ENCODE measurements at places on chromosomes 2 and 18.

GRCh38 chr18:30016179-30016578, 1026.4 kb downstream of the DSC3 start:
- DNase-seq: peak; percentile 13

DNA sequence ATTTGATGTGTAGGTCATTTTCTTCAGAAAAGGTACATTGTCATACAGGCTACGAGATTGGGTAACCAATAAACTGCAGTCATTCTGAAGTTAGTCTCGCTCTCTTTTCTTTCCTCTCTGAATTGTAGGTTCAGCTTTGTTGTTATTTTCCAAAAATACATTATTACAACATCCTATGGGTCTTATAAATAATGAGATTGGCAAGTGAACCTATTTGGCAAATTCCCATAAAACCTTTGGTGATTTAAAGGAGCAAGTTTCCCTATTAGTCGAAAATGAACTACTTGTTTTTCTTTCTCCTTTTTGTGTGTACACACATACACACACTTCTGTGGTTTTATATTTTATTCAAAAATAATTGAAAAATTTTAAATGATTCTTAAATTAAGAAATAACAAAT, 67.0 kb downstream of the ARHGAP28 start:
- no peak for DNase-seq

DNA sequence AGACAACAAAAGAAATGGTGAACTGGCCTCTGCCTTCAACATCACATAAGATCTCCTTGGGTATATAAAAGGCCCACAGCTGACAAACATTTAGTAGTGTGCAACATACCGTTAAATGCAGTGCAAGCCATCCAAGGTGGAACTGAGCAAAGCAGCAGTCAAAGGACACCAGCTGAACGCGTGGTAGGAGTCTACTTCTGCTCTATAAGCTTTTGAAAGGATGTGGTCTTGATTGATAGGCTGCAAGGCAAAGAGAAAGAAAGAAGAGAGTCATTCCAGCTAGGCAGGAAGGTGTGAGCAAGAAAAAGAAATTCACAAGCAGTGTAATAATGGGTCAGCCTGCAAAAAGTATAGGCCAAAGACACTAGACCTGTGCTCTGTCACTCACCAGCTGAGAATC, 356.3 kb downstream of the SATB2 start:
- DNase-seq: no peak

GRCh38 chr18:76274468-76275289, 220.4 kb downstream of the ZNF516 start:
- DNase-seq: peak; percentile 30

DNA sequence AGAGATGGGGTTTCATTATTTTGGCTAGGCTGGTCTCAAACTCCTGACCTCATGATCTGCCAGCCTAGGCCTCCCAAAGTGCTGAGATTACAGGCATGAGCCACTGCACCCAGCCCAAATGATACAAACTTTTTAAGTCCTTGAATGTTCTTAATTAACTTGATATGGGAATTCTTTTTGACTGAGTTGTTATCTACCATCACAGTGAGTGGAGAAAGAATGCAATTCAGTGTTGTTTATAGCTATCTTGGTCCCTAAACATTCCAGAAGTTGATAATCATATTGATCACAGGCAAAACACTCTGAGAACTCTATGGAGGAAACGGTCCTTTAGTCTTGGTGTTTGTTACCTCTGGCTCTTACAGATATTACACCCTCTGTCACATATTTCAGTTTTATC, 1072.5 kb downstream of the SUCLG1 start:
- DNase-seq: no peak

DNA sequence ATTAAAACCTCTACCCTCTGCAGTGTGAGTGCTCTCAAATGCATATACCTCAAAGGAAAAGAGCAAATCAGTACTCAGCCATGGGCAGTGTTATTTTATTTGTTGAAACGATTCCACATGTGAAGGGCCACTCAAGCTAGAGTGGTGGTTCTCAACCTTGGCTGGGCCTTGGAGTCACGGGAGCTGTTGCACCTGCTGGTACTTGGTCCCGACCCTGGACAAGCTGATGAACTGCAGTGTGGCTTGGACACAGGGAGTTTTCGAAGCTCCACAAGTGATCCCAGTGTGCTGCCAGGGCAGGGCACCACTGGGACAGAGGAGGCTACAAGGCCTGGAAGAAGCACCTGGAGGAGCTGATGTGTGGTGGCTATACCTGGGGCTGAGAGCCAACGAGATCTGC, 19.7 kb downstream of the GNLY start:
- DNase-seq: no peak

DNA sequence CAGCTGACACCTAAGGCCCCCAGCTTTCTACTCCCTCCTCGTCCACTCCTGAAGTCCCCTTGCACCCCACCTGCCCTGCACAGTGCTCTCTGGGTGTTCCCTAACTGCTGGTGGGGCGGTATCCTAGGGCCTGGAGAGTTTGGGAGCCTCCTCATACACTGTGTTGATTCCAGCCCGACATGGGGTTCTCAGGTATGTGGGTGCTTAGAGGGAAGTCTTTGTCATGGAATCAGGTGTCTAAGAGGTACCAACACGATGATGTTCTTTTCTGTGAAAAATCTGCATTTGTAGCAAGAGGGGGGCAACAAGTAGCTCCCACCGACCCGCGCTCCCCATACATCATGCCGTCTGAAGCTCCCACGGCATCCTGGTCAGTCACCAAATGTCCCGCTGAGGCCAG, 96.8 kb upstream of the SMAD7 start:
- no peak for DNase-seq

DNA sequence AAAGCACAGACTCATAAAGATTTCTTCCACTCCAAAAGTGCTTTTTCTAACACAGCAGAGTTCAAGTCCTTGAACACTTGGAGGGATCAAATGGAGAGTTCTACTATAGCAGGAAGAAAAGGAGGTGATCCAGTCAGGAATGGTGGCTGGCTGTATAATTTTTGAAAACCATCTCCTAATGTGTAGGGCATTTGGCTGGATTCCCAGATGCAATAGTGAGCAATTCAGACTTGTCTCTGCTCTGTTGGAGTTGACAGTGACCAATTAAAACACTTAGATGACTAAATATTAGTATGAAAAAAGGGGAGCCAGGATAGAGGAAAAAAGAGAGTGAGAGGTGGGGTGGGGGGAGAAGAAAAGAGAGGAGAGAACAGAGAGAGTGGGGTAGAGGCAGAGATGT, 5.3 kb upstream of the G6PC2 start:
- no peak for DNase-seq

DNA sequence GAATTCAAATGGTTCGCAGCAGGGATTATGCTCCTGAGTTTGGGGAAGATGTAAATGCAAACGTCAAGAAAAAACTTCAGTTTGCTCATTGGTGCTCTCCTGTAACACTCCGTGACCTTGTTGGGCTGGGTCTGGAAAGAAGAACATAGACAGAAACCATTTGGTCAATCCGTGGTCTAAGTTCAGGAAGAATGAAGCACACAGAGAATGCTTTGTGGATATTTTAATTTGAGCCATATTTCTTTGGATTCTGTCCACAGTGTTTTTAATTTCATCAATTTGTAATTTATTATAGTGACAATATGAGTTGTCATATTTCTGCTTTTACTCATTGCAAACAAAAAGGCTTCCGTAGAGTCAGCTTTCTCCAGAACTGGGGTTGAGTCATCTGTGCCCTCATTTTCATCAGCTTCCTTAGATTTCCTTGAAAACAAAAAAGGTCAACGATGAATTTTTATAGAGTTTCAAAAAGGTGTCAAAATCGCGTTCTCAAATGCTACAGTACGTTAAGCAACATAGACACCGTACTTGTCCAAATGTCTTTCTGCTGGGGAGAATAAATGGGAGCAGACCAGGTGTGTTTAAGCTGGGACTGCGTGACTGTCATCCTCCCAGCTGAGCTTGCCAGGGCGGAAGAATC, 606.4 kb downstream of the RNF144A start:
- peak; percentile 16 for DNase-seq

GRCh38 chr2:152466980-152467676, 132.2 kb downstream of the FMNL2 start:
- DNase-seq: no peak

All from HT1080 (cell line).